ENCODE measurements at places on chromosomes 7 and 10. TPM values are rescaled to one million over a fixed set of nuclear protein-coding genes. Genes with fewer than 3 reads are reported as not detected.

The C1QL3 gene
- 0.26 TPM for total RNA-seq

The GIMAP7 gene
- total RNA-seq: 14.3 TPM

The TRIM56 gene
- total RNA-seq: 20.0 TPM

The KLF14 gene
- 0.11 TPM for total RNA-seq

The C10orf53 gene
- not detected for total RNA-seq

The SFMBT2 gene
- 12.2 TPM for total RNA-seq

The ZCWPW1 gene
- total RNA-seq: 4.6 TPM

The OR6B1 gene
- total RNA-seq: not detected

DNA sequence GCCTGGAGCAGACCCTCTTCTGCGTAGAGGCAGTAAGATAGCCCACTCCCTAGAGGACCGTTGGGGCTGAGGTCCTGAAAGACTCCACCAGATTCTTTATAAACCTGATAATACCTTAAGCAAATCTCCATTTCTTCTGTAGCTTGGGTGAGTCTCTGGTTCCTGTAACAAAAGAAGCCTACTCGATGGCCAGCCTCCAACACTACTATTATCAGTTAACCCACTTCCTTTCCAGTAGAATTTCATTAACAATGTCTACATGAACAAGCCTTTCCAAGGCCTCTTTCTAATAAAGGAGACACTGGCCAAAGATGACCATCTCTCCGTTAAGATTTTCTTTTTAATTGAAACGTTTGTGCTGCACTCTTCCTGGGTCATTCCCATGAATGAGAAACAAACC lies 201.7 kb upstream of the KCTD7 start:
- no peak for DNase-seq

GRCh38 chr10:55398497-55398882 lies 597.5 kb upstream of the PCDH15 start:
- no peak for DNase-seq

GRCh38 chr10:69352569-69353264 lies 64.0 kb downstream of the TACR2 start:
- no peak for DNase-seq

- DNase-seq: no peak
These were observed 814 bp downstream of the HK1 start for GRCh38 chr10:69279110-69279509.

- DNase-seq: no peak
These were observed 32.2 kb upstream of the PCBD1 start for GRCh38 chr10:70920519-70920918.

- DNase-seq: peak; percentile 74
These were observed 8.8 kb downstream of the LIMK1 start for GRCh38 chr7:74092321-74092963.

DNA sequence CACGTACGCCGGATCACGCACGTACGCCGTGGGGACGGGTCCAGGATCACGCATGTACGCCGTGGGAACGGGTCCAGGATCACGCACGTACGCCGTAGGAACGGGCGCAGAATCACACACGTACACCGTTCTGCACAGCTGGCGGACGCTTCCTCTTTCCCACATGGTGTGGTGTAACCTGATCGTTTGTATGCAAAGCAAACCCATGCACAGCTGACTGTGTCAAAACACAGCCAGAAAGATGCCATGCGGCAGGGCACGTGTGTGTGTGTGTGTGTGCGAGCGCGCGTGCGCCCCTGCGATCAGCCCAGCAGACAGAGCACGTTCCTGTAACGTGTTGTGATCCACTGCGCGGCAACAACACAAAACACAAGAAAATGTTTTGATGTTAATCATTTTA lies 573.6 kb downstream of the DNAJB6 start:
- DNase-seq: no peak

GRCh38 chr10:21694631-21695030 lies 160.6 kb downstream of the MLLT10 start:
- peak; percentile 48 for DNase-seq

DNA sequence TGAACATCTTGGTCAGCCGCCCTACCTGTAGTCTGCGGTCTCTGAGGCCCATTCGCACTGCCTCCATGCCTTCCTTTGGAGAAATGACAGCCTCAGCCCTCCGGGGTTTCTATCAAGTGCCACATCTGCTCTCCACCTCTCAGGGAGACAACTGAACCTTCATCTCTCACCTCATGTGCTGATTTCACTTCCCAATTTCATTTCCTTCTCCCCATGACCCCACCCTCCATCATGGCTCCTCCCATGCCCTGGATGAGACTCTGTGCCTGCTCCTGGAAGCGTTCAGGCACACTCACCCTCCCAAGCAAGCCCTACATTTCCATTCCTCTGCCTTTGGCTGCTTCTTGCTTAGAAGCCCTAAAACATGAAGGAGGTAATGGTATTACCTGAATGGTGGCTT lies 7.8 kb upstream of the SCD start:
- DNase-seq: no peak

DNA sequence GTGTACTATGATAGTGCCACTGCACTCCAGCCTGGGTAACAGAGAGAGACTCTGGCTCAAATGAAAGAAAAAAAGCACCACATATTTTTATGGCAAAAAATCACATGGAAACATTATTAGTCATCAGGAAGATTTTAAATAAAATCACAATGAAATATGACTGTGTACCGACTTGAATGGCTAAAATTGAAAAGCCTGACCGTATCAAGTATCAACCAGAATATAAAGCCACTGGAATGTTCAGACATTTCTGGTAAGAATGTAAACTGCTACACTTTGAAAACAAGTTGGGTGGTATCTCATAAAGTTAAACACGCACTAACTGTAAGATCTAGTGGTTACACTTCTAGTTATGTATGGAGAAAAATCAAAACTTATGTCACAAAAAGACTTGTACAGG lies 306.7 kb upstream of the MBL2 start:
- DNase-seq: no peak

DNA sequence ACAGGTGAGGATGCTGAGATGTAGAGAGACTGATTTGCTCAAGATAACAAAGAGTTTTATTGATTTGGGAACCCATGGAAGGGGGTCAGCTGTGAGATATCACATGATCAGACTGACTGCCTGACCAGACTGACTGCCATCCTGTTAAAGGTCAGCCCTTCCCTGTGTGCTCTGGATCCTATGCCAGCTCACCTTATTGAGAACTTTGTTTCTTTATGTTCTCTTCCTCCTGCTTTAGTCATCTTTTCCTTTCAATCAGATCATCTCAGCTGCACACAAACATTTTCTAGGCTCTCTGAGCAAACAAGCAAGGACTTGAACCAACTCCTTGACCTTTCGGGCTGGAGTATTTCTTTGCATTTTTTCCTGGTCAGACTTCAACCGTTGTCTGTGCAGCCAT lies 50.0 kb upstream of the MTPN start:
- DNase-seq: no peak

GRCh38 chr7:2952316-2952715 lies 91.4 kb downstream of the CARD11 start:
- no peak for DNase-seq

DNA sequence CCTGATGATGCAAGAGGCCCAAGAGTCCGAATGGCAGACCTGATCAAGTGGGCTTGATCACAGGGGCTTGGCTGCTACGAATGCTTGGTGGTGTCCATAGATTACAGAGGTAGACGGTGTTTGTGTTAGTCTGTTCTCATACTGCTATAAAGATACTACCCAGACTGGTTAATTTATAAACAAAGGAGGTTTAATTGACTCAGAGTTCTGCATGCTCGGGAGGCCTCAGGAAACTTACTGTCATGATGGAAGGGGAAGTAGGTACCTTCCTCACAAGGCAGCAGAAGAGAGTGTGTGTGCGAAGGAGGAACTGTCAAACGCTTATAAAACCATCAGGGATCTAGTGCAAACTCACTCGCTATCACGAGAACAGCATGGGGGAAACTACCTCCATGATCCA lies 268.9 kb upstream of the KLF6 start:
- no peak for DNase-seq

GRCh38 chr10:13654118-13654830 lies 67.5 kb downstream of the PRPF18 start:
- DNase-seq: no peak

DNA sequence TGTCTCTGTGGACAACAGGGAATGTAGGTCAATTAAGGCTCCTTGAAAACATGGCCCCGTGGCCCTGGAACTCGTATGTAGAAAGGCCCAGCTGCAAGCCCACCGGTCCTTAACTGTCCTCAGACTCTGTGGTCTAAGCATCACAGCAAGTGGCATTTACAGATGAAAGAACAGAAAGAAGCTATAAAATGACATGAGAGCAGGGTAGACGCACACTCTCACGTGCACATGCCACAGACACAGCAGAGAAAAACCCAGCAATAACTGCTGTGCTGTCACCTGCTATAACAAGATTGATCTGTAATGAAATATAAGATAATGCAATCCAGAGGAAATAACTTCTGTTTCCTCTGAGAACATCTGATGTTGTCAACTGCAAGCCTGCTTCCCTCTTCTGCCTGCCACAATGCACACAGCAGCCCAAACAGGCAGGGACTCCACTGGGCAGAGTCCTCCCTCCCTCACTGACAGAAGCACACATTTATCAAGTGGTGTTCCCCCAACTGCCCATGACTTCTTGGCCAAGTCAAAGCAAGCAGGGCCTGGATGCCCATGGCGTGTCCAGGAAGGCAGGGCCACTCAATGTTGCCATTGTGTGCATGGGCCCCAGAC lies 63.9 kb downstream of the GFRA1 start:
- DNase-seq: no peak

DNA sequence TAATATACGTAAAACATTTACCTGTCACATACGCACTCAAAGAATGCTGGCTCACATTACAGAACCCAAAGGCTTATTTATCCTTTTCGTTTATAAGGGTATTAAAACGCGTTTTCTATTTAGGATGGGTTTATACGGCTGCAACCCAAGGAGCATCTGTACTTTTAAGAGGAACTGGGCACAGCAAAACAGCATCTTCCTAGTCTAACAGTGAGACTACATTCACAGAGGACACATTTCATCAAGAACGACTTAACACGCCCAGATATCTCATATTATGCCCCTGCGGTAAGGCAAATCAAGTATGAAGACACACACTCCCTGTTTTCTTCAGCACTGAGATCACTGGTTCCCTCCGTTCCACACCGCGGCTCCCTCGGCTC lies 533 bp upstream of the DMTF1 start:
- DNase-seq: no peak

DNA sequence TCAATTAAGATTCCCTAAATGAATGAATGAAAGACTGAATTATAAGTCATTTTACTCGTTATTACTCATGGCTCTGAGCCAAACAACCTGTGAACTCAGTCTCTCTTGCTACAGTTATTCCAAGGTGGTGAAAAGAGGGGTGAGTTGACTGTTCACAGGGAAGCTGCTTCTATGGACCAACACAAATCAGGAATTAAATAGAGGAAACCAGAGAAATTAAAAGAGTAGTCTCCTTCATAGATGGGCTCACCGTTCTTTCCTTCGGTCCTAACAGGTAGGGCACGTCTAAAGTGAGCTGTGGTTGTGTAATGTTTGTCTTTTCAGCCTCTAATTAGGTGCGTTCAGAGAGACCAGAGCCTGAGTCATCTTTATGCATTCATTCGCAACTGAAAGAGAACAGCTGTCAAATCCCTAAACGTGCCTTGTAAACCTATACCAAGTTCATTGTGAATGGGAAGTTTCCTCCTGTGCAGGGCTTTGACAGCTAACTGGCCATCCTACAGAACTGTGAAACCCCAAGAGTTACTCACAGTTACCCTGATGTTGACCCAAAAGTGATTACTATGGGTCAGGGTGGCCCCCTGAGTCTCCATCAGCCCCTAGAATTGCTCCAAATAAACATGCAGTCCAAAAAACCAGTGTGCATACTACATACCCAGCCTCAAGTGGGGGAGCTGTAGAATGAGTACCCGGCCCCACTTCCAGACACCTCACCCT lies 18.2 kb upstream of the C10orf53 start:
- no peak for DNase-seq

DNA sequence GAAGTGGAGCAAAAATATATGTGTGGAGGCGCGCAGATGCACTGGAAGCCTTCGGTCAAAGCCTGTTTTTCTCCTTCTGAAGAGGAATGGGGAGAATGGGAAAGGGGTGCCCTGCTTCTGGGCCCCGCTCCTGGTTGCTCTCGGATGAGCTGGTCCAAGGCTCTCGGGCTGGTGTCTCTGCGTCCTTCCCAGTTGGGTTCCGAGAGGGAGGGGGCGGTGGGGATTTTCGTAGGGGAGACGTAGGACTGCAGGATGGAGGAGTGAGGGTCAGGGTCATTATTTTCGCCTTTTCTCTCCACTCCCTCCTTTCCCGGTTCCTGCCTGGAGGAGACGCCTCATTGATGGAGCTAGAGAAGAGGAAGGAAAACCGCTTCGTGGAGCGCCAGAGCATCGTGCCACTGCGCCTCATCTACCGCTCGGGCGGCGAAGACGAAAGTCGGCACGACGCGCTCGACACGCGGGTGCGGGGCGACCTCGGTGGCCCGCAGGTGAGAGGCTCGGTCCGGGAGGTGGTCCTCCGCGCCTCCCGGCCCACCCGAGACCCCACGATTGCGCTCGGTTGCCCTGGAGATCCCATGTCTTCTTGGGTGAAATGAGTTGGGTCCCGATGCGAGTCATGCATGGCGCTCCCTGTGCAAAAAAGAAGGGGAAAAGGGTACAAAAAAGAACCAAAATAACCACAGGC lies 790 bp downstream of the ADAM22 start:
- no peak for DNase-seq

- no peak for DNase-seq
These were observed 35.2 kb upstream of the EN2 start for GRCh38 chr7:155422599-155423336.
